Activated naive CD4-positive, alpha-beta T cell treated with anti-CD3 and anti-CD28 coated beads, Interleukin-2, amount 50 U/mL, for 16 hours (primary cell): ENCODE measurements at places on chromosomes 7 and 10.

DNA sequence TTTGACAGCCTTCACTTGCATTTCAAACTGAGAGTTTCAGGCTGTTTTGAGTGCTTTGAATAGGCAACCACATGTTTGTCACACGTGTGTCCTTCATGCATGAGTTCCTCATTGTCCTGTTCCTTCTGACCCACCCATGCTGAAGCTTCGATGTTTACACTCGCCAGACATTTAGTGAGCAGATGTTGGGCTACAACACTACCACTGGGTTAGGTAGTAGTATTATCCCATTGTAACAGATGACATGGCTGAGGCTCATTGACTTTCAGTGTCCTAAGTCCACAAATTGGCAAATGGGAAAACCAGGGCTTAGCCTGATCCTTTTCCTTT lies 456.1 kb downstream of the PHTF2 start:
- no peak for DNase-seq

GRCh38 chr7:100691676-100692577 lies 2.1 kb downstream of the GIGYF1 start:
- peak; percentile 83 for DNase-seq

GRCh38 chr10:122558452-122558851 lies 2.1 kb upstream of the DMBT1 start:
- no peak for DNase-seq

DNA sequence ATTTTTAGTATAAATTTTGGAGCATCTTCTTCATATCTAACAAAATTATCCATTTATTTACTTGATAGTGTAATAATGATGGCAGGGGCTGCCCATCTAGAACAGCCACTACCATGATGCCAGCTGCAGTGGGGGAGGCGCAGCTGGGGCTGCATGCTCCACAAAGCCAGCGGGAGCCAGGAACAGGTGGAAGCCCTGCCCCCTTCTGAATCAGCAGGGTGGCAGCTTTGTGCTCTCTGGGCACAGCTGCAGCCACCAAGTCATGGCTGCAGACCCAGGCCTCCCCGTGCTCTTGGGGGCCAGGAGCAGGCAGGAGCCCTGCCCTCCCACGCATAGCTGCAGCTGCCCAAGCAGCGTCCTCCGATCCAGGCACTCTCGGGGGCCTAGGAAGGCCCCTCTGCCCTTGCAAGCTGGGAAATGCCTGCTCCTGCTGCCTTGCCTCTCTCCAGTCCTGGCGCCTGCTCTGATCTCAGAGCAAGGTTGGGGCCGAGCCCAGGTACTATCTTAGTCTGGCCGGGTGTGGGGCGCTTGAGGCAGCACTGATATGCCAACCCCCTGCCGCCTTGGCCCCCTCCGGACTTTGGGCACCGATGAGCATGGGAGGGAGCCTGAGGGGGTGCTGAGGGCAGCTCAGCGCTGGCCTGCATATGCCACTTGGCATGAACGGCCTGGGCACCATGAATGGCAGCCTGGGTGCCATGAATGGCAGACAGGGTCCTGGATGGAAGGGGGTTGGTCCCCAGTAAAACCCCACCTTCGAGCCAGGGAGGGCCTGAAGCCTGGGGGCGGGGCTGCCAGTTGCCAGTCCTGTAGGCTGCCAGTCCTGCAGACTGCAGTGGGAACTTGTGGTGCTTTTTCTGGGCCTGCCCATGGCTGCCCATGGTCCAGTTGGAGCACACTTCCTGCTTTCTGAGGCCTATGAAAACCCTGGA lies 1110.8 kb upstream of the POT1 start:
- no peak for DNase-seq

DNA sequence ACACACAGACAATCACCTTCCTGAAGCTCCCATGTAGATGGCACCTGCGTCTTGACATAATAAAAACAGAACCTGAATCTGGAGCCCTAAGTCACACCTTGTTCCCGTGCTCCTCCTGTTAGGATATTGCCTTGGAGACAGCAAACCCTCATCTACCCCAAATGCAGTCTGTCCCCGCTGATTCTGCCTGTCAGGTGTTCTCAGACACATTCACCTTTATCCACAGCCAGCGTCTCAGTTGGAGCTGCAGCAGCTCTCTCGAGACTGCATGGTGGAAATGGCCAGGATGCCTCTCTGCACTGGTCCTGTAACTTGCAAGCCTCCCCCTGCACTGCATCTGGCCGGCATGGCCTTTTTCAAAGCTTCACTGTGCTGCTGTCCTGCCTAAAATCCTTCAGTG lies 218.0 kb upstream of the ZNF32 start:
- DNase-seq: no peak

DNA sequence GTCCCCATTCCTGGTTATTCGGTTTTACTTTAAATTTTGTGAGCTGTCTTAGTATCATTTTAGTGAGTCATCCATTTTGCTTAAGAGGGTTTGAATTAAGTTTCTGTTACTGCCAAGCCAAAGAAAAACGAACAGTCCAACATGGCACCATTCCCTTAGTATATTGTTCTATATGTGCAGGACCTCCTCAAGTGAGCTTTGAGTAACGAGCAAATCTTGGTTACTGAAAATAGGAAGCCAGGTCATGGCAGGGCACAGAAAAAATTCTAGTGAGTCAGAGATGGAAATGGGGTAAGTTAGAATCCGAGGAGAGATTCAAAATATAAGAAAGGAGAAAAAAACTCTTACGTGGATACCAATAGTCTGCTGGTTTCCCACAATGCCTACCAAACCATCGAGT lies 292.9 kb downstream of the BAMBI start:
- no peak for DNase-seq

- no peak for DNase-seq
Measured at GRCh38 chr10:128369101-128369650, 243.0 kb upstream of the MKI67 start.

DNA sequence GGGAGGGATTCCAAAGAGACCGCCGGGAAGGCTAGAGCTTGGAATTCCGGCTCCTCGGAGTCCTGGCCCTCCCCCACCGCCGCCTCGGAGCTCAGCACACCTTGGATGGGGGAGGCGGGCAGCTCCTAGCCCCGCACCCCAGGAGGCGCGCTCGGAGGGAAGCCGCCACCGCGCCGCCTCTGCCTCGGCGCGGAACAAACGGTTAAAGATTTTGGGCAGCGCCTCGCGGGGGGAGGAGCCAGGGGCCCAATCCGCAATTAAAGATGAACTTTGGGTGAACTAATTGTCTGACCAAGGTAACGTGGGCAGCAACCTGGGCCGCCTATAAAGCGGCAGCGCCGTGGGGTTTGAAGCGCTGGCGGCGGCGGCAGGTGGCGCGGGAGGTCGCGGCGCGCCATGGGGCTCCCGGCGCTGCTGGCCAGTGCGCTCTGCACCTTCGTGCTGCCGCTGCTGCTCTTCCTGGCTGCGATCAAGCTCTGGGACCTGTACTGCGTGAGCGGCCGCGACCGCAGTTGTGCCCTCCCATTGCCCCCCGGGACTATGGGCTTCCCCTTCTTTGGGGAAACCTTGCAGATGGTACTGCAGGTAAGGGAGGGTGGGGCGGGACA lies at the start of gene CYP26A1:
Gene CYP26A1 (plus strand): TSS at position 355 of the 608 bp plus-strand sequence. CDS start 42 bp downstream, at position 397.
- DNase-seq: no peak

DNA sequence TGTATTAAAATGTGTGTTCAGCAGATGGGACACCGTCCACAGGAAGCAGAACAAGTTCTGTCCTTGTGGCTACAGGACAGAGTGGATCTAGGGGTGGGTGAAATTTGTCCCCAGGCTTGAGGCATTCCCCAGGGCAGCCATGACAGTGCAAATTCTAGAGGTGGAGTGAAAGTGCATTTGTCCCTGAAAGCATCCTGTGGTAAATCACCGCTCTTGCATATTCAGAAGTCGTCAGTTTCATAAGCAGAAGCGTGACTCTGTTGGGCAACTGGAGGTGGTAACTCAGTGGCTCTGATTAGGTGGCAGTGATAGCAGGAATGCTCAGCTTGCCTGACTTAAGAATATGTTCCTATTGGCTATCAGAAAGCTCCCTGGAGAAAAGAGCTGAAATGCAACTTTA lies 96.6 kb downstream of the SNX10 start:
- DNase-seq: no peak

DNA sequence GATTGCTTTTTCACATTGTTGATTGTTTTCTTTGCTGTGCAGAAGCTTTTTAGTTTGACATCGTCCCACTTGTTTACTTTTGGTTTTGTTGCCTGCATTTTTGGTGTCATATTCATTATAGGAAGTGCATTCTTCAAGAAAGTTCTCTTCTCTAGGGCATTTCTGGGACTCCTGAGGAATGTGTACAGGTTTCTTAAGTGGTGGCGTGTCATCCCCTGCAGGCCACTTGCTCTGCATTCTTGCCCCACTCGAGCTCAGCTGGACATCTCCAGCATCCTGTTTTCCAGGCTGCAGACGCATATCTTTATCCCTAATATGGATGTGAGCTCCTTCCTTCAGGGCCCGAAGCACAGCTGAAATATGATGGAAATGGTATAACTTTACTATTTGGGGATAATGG lies 255.6 kb upstream of the HABP2 start:
- no peak for DNase-seq

GRCh38 chr7:946256-946996 lies 8.1 kb downstream of the ADAP1 start:
- DNase-seq: no peak

- DNase-seq: no peak
Measured at GRCh38 chr7:1505731-1506550, 1.8 kb upstream of the INTS1 start.

GRCh38 chr10:132322586-132323048 lies 9.4 kb upstream of the LRRC27 start:
- DNase-seq: no peak

DNA sequence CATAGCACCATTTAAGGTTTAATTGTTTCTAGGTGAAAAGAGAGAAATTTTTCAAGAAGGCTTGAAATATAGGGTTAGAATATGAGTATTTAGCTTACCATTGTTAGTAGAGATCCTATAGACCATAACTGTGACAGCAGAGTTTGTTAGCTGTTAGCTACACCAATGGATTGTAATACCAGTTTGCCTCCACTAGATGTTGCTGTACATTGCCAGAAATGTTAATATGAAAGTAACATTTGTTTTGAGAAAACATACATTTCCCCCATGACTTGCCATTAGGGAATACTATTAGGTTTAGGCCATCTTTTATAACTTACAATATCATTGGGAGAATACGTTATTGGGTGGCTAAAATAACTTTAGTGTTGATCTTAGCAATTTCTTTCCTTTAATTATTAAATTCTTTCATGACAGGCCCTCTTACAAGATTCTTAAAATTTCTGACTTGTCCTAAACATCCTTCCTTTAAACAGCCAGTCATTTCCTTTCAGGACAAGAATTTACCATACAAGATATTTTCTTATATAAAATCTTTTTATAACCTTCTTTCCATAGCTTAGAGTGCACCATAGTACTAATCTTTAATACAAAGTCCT lies 39.5 kb downstream of the ZNF117 start:
- DNase-seq: no peak

DNA sequence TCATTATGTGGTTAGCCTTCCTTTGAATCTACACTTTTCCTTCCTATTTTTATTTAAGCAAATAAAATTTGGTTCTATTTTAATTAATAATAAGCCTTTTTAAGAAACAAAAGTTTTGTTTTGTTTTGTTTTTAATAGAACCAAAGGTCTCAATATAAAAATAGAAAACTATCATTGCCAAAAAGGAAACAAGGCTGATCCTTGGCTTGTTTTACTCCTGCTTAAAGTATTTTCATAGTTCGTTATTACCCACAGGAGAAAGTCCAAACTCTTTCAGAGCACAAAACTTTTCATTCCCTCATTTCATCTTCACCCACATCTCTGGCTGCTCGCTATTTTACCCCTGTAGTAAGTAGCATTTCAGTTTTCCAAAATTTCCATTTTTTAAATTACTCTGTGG lies 374.8 kb downstream of the SEMA3D start:
- DNase-seq: no peak

GRCh38 chr7:116024826-116025809 lies 5.4 kb downstream of the TFEC start:
- no peak for DNase-seq

DNA sequence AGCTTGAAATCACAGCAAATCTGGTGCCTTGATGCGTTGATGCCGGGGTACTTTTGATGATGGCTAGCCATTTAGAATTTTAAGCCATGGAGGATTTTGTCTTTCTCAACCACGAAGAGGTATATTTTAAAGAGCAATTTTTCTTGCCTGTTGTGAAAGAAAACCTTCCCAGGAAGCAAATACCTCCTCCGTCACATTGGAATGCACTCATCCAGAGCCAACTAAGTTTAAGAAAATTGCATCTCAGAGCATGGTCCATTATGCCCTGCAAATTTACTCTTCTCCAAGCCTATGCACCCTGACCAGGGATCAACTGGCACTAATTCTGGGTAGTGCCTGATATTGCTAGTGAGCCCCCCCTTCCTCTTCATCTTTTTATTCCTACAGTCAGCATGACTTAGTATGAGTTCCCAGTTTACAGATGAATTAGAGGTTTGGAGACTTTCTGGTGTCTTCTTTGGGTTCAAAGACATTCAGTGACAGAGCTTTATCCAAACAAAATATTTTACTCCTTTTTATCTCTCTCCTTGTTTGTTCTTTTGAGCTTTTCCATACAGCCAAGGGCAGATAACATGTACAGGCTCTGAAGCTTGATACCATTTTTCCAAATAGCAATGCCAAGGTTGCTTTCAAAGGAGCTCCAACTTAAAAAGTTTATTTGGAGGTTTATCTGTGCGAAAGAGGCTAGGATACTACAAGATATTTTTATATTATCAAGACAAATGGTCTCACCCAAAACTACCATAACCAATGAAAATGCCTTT lies 56.6 kb upstream of the ANK3 start:
- no peak for DNase-seq

GRCh38 chr10:52111101-52111891 lies 202.8 kb upstream of the DKK1 start:
- no peak for DNase-seq

DNA sequence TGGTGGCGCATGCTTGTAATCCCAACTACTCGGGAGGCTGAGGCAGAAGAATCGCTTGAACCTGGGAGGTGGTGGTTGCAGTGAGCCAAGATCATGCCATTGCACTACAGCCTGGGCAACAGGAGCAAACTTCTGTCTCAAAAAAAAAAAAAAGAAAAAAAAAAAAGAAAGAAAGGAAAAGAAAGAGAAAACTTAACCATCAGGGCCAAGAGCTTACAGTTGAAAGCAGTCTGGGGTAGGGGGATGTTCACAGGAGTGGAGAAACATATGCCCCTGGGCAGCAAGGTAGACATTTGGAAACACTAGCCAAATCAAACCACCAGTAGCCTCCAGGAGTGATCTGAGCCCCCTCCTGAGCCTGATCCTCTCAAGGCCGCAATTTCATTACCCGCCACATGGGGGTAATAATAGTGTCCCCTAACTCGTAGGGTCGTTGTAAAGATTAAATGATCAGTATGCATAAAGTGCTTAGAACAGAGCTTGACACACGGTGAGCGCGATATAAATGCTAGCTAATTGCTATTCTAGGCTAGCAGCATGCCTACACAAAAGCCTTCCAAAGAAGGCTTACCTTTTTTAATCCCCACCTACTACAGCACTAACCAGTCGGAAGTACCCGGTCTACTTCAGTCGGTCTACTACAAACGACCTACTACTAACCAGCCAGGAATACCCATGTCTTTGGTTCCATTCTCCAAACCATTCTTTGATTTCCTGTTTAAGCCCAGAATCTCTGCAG lies 274.3 kb upstream of the NEBL start:
- no peak for DNase-seq

- DNase-seq: no peak
Measured at GRCh38 chr10:132373241-132373955, 23.6 kb upstream of the PWWP2B start.
